ENCODE measurements at places on chromosomes 5 and 9. TPM values are rescaled to one million over a fixed set of nuclear protein-coding genes. Genes with fewer than 3 reads are reported as not detected.
A peak's percentile ranks its signal among the peaks of the same experiment; 100 is the strongest.

OR1J2 gene
- total RNA-seq = 0.32 TPM

DNA sequence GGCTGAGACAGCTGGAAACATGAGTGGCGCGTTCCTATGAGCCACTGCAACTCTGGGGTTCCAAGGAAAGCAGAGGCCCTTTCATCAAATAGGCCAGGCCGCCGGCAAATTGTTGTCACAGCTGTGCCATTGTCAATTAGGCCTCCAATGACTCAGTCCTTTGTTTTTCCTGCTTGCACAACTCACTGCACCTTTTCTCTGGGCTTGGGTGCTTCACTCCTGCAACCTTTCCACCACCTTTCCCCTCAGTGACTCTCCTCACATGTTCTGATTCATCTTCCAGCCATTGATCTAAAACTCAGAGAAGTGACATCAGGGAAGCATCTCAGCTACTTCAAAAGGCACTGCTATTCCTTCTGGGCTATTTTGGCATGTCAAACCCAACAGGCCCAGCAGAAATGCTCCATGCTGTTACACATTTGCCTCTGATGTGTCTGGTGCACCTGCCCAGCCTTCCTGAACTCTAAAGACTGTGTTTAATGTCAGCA, 653.7 kb downstream of the NR2F1-AS1 start:
- DNase-seq = no peak

DNA sequence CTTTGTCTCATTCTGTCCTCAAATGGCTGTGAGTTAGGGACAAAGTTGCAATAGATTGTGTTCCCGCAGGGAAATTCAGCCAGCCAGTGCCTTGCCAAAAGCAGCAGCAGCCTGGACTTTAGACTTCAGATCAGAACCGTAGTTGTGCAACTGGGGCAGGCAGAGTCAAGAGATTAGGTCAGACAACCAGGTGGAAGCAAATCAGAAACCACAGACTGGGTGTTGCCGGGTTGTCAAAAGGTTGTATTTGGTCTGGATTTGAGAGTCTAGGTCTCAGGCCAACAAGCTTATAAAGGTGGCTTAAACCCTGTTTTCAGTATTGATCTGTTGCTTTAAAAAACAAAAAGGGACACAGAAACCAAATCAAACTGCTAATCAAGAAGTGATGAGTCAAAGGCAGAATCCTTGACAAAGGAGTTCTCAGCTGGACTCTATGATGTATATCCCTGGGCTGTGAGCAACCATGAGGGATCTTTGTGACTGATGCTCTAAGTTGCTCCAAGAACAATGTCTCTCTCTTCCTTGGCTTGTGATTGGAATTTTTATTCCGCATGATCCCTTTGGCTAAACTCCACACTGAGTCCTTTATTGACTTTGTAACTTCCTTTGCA, 20.9 kb downstream of the RFK start:
- peak; percentile 73 for DNase-seq

DNA sequence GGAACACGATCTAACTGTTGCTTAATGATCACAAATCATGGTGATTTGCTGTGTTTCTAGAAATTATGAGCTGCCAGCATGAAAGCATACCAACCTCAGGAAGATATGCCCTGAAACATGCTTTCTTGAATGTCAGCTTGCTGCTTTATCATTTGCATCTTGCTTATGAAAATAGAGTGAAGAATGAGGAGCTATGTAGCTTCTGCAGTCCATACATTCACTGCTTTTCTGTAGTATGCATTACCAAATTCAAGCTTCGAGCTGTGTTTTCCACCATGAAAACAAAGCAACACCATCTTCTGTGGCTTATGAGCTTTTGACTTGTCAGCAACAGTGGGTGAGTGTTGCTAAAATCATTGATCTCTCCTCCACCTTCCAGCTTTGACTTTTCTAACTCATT, 16.5 kb downstream of the F2RL2 start:
- no peak for DNase-seq

- no peak for DNase-seq
Measured at GRCh38 chr9:84788803-84789462, 119.4 kb downstream of the NTRK2 start.

SH3GL2 gene
- 0.43 TPM for total RNA-seq

GRCh38 chr5:83026930-83027687, 50.1 kb downstream of the TMEM167A start:
- DNase-seq = peak; percentile 8

- no peak for DNase-seq
Measured at GRCh38 chr5:1219768-1220100, 5.4 kb upstream of the SLC6A18 start.

PCDHGB5 gene
- 25.0 TPM for total RNA-seq

DNA sequence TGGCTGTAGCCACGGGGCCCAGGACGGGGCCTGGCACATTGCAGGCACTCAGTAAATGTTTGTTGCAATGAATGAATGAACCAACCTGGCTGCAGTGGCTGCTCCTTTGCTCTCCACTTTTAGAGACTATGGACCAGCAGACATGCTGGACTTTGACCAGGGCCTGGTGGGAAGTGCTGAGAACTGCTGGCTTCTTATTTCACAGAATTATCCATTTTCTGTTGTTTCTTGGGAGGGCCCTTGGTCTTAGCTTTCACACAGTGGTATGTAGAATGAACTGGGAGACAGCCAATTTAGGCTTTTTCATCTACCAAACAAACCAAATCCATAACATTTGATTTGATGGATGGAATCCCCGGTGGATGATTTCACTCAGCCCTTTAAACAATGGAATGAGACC, 78.0 kb upstream of the LHFPL2 start:
- no peak for DNase-seq

DNA sequence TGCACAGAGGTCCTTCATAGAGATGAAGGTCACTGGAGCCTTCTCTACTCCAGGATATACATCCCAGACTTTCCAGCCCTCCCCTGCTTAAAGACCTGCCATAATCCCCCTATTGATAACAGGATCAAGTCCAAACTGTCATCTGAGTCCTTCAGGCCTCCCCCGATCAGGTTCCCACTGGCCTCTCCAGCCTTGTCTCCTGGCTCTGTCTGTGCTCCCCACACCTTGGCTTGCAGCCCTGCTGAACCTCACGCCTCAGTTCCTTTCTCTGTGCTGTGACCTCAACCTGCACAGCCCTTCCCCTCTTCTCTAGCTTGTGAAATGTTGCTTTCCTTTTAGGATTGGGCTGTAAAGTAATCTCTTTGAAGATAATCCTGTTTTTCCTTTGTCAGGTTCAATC, 2.5 kb upstream of the HRH2 start:
- DNase-seq = no peak

GRCh38 chr5:54909911-54910870, 75.2 kb downstream of the ESM1 start:
- peak; percentile 44 for DNase-seq

DNA sequence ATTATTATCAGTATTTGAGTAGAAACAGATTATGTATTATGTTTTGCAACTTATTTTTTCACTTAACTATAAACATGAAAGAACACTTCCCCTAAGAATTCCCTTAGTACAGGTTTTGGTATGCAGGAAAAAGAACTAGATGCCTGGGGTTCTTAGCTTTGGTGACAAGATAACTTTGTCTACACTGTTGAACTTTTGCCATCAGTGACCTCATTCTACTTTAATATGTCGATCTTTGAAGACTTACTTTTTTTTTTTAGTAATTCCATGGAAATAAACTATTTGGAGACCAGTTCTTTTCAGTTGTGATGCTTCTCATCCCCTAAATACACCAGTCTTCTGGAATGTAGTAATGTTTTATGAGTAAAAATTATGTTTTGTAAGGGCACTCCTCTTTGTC, 34.3 kb downstream of the ZNF462 start:
- peak; percentile 63 for DNase-seq

DNA sequence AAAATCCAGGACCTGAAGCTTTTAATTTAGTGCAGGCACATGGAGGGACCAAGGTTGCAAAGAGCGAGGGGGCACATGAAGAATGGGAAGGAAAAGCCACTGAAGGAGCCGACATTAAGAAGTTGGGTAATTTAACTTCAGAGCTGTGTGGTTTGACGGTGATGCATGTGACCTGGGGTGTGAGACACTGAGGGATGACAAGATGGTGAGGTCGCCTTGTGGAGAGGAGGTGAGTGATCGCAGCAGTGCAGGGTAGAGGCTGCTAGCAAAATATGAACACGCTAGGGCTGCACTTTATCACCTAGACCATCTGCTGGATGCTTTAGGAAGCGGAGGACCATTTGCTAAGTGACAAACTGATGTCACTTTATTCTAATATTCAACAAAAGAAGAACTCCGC, 339.0 kb upstream of the KIF2A start:
- peak; percentile 15 for DNase-seq

DNA sequence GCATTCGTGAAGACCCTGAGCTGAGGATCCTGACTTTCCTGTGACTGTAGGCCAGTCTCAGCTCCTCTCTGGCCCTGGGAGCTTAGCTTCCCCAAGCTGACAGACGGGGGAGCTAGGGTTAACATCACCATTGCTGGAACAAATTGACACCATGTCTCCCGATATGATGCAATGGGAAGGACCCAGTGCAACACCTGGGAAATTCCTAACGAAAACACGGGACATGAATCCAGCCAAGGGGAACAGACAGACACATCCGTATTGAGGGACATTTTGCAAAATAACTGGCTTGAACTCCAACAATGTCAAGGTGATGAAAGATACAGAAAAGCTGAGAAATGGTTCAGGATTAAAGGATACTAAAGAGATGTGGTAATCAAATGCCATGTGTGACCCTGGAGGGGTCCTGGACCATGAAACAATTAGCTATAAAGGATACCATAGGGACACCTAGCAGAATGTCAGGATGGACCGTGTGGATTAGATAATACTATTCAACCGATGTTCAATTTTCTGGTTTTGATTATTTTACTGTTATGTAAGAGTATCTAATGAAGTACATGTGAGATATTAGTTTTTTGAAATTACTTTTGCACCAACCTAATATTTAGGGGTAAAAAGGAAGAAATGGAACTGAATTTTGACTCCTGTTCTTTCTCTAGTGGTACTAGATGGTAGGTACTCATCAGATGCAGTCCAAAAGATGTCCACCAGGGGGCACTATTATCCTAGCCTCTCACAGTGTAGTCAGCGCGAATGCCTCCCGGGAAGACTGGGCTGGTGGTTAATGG, 52.7 kb downstream of the NDST1 start:
- peak; percentile 85 for DNase-seq

Measured in fibroblast of villous mesenchyme (primary cell).